ENCODE measurements at places on chromosomes 12 and 14.

GRCh38 chr12:31267966-31268365 is 58.0 kb downstream of the SINHCAF start:
- DNase-seq = no peak

DNA sequence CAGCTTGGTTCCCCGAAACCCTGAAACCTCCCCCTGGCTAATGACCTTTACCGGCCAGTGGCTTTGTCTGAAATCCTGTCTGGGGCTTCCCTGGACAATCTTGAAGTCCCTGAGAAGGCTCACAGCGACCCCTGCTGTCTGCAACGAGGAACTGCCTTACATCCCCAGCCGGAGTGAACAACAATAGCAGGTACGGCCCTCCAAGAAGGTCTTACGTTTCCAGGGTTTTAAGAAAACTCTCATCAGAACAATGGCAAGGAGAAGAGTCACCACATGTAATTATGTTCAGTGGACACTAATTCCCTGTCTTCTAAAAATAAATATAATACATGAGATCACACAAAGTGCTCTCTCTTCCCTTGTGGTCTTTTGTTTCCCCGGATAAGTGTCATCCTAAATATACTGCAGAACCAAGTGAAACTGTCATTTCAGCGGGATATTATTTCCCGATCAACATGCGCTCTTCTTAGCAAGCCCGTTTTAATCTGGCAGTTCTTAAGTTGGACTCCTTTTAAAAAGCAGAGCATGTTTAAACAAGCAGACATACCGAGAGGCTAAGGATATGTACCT is 53.3 kb downstream of the RBM19 start:
- peak; percentile 48 for DNase-seq

- DNase-seq = no peak
These were observed 191.8 kb downstream of the SLC16A7 start for GRCh38 chr12:59787610-59788009.

DNA sequence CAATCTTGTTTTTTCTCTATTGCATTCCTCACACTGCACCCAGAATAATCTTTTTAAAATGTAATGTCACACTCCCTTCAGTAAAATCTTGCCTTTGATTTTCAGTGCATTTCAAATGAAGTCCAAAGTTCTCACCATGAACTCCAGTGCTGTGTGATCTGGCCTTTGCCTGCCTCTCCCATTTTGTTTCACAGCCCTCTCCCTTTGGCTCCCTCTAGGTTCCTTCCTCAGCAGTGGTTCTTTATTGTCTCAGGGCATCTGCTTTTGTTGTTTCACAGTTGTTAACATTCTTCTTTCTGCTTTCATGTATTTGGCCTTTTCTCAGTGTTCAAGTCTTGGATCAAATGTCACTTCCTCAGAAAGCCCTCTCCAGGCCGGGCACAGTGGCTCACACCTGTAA is 84.5 kb upstream of the AMN1 start:
- no peak for DNase-seq

GRCh38 chr12:30725739-30726138 is 29.0 kb downstream of the CAPRIN2 start:
- DNase-seq = no peak

DNA sequence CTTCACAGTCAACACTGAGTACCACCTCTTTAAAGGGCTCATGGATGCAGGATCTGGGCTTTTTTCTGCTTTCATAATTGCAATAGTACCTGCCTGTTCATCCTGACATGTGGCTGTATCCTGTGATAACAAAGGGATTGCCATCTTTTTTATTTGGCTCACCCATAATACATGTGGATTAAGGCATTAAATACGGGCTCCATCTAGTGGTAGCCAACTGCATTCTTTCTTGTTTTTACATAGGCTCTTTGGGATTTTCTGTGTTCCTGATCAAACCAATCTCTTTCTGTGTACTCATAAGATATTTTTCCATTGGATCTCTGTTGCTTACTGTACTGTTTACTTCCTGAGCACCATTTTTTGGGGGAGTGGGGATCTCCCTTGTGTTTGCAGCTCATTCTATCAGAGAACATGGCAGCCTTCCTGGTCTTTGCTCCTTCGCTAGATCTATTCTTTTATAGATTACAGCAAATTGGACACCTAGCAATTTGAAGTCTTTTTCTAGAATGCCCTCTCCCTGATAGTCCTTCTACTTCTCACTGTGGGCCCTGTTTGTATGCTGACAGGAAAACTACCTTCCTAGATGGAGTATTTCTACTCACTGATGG is 723.4 kb upstream of the MDGA2 start:
- no peak for DNase-seq

DNA sequence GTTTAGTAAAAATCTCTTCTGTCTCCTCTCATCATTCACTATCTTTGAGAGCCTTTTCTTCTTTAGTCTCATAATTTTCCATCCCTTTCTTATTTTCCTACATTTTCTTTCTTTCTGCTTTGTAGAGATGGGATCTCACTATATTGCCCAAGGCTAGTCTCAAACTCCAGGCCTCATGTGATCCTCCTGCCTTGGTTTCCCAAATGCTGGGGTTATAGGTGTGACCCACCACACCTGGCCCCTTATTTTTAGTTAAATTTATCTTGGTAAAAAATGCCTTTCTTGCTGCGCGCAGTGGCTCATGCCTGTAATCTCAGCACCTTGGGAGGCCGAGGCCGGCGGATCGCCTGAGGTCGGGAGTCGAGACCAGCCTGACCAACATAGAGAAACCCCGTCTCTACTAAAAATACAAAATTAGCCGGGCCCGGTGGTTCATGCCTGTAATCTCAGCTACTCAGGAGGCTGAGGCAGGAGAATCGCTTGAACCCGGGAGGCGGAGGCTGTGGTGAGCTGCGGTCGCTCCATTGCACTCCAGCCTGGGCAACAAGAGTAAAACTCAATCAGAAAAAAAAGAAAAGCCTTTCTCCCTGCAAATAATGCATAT is 996 bp downstream of the SLC2A3 start:
- peak; percentile 56 for DNase-seq

DNA sequence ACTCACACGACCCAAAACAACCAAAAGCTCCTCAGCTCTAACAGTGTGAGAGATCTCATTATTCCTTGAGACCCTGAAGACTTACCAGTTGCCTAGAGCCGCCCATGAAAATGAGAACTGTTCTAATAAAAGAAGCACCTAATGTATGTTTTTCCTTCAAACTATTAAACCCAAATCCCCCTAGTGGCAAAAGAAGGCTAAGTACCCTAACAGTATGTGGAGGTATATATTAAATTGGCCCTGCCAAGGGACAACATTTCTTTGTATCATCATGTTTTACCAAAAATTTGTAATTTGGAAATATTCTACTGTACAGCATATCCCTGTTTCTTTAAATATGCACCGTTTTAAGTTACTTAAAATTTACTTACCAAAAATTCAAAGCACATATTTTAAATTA is 38.0 kb upstream of the PPFIA2 start:
- no peak for DNase-seq

- no peak for DNase-seq
These were observed 216.7 kb downstream of the MED13L start for GRCh38 chr12:116060764-116061163.

DNA sequence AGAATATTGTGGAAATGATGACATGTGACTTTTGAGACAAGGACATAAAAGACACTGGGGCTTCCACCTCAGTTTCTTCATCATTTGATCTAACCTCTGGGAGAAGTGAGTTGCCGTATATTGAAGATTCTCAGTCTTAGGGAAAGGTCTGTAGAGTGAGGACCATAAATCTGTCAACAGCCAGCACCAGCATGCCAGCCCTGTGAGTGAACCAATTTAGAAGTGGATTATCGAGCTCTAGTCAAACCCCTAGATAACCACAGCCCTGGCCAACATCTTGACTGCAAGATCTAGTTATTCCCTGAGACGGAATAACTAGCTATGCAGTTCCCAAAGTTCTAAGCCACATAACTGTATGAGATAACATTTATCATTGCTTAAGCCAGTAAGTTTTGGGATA is 108.8 kb upstream of the PTPRR start:
- no peak for DNase-seq

DNA sequence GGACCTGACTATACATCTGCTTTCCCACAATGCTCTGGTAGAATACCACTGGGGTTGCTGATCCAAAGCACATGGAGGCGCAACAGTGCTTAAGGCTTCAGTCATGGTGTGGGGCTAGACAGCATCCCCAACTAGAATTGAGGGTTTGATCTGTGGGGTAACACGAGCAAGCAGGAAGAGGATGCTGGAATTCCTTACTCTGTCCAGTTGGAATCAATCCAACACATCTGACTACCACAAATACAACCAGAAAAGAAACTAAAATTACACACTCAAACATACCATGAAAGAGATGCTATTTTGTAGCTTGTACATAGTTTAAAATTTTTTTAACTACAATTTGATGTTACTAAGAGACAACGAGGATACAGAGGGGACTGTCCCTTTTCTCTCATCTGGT is 40.4 kb upstream of the GTF2A1 start:
- no peak for DNase-seq

DNA sequence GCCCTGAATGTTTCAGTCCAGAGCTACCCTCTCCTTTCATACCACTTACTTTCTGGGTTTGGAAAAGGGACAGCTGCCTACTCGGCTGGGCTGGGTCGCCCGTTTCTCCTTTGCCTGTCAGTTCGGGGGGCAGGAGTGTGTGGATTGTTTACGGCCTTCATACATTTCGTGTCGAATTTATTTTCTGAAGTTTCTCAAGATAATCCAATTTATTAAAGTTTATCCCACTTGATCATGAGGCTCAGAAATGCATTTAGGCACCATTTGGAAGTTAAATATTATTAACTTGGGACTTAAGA is 608 bp downstream of the ZNF410 start:
- DNase-seq = no peak

- DNase-seq = no peak
These were observed 29.0 kb upstream of the AMN start for GRCh38 chr14:102893452-102893851.

All from stimulated activated effector memory CD8-positive, alpha-beta T cell treated with anti-CD3 and anti-CD28 coated beads, Interleukin-12 subunit alpha, Interleukin-12 subunit beta, amount 100 ng/mL, for 72 hours (primary cell).